ENCODE measurements at places on chromosomes 7 and 10. TPM values are rescaled to one million over a fixed set of nuclear protein-coding genes. Genes with fewer than 3 reads are reported as not detected.

DNA sequence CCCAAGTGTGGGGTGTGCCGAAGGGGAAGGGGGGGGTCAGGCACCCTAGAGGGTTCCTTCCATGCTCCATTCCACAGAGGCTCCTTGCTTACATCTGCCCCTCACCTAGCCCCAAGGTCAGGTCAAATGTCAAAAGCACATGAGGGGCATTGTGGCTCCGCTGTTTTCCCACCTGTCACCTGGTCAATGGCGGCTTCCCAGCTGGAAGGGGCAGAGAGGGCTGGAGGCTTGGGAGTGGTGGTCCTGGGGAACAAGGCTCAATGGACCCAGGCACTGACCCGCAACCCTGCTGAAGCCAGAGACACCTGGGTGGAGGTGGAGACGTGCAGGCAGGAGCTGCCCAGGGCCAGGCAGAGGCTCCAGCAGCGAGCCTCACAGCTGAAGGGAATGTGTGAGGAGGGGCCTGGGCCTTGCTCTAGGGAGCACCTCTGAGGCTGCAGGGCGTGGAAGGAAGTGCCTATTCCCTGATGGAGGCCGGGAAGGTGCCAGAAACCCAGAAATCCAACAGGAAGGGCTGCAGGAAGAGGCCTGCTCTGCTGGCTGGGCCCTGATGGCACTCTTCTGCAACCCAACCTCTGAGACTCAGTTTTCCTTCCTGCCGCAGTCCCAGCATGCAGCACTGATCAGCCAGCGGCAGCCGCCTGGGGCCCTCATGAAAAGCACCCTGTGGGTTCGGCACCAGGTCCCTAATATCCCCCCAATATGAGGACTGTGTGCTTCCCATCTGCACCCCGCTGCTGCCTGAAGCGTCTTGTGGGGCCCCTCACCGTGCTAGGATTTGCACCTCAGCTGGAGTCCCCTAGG, 16.0 kb downstream of the RASGEF1A start:
- no peak for DNase-seq

DNA sequence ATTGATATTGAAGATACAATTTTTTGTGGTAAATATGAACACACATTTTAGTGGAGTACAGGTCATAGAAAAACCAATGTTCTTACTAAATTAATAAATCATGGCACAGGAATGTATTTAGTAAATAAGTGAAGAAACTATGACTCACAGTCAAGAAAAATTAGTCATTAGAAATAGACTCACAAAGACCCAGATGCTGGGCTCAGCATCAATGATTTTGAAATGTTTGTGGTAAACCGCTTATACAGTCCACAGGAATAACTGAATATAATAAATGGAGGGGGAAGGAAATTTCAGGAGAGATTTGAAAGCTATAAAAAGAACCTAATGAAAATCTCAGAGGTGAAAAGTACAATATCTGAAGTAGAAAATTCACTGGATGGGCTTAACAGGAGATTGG, 138.3 kb upstream of the ADCY1 start:
- DNase-seq: peak; percentile 95

DNA sequence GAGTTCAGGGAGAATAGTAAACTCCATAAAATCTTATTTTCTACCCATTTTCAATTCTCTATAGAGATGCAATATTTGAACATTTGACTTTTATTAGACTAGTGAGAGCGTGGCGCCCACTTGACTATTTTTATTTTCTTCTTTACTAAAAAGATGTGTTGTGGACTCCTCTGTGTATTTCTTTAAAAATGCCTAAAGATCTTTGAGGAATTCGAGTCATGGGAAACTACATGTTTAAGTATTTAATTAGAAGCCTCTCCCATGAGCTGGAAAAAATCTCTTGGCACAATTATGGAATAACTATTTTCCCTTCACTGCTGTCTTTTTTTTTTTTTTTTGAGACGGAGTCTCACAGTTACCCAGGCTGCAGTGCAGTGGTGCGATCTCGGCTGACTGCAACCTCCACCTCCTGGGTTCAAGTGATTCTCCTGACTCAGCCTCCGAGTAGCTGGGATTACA, 124.2 kb downstream of the ARHGAP12 start:
- DNase-seq: no peak

DNA sequence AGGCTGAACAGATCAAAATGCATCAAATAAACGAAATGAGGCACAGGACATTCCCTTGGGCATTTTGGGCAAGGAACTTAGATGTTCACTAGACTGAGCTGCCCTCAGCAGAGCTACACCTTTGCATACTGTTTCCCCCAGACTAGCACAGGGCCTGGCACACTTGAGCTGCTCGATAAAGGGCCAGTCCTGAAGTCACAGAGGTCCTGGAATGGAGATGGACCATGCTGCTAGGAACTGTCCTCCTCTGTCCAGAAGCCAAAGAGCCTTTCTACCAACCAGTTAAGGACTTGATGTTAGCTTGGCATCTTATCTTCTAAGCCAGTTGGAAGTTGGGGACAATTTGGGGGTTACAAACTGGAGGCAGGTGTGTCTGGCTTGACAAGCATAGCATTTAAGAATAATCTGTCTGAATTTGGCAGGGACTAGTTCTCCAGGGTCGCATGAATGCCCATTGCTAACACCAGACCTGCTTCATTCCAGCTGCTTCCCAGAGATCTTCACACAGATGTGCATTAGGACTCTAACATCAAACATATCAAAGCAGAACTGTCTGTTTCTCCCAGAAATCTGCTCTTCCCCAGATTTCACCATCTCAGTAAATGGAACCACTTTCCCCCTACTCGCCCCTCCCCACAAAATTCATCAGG, 152.2 kb upstream of the PDE1C start:
- no peak for DNase-seq

DNA sequence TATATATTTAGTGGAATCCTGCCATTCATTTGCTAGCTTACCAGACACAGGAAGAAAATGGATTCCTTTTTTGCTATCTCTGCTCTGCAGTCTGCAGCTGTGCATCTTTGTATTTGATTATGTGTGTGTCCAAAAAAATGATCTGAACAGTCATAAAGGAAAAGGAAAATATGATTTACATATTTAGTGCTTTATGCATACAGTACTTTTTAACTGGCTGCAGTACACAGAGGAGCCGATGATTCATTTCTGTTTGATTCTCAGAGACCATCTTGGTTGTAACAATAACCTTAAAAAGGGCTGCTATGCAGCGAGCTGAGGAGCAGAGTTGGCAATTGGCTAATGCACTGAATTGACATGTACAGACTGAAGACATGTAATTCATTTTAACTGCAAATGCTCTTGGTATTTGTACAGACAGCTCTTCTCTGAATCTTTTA, 151.3 kb upstream of the FZD1 start:
- DNase-seq: no peak

GRCh38 chr7:133167300-133167699, 85.4 kb upstream of the CHCHD3 start:
- no peak for DNase-seq

DNA sequence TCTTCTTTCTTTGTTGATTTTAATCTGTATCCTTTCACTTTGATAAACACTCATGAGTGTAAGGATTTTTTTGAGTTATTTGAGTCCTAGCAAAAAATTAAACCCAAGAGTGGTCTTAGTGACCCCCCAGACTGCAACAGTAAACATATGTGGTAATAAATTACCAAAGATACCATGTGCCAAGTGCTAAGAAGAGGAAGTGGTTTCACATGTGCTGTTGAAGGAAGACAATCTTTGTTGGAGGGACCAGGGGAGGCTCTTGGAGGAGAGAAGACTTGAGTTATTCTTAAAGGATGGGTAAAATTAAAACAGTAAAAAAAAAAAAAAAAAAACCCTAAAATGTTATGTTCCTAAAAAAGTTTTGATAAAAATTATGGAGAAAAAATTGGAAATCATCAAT, 150.2 kb downstream of the SEC23IP start:
- DNase-seq: no peak

GRCh38 chr7:4792537-4793126, 17.2 kb downstream of the AP5Z1 start:
- DNase-seq: no peak

DNA sequence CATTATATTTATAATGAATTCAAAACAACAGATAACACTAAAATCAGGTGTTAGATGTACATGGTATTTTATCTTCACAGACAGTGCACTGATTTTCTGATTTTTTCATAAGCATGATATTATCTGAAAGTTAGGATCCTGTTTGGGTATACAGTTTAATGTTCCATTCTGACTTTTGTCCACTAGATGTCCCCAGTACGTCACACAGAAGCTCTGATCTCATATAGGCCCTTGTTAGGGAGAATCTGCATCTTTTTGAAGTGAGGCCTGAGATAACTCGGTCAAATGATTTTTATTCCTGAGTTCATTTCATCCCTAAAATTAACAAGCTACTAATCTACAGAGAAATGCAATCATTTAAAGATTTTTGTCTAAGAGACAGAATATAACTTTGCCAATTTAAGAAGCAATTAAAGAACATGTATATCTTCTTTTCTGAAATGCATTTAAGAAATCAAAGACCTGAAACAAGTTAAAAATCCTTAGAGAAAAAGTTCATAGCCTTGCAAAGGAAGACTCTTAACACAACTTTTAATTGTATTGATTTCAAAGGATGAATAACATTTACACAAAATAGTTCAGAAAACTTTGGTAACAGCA, 72.0 kb upstream of the TES start:
- DNase-seq: peak; percentile 73

GRCh38 chr7:95396136-95397032, at the start of gene PON3:
Gene PON3, minus strand, starts transcription at chr7:95396375. Its CDS starts 25 bp downstream, at chr7:95396350.
- no peak for DNase-seq

DNA sequence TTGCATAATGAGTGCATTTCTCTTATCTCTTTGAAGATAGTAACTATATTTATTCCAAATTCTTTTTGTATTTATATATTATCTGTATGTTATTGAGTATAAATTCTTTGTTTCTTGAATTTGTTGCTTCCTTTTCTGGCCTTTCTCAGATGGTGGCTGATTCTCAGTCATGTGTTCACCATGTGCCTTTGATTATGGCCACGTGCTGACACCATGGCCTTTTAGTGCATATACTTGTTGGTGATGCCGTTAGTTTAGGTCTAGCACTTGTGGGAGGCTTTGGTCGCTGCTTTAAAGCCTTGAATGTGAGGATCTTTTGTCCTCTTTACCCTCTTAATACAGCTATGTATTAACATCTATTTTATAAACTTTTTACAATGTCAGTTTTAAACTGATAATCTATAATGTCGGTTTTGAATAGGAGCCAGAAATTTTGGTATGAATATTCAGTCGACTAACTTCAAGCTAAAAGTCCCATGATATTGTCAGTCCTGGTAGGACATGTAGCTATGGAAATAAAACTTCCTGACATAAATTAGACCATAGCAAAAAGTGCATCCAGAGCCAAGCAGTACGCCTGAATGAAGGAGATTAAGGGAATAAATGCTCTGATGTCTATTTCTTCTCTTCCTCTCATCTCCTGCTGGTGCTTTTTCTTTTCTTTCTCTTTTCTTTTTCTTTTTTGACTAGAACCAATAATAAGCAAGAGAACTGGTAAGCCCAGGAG, 130.3 kb downstream of the GNAI1 start:
- DNase-seq: no peak

- peak; percentile 43 for DNase-seq
These were observed 3.5 kb upstream of the ARL4A start for GRCh38 chr7:12683678-12684585.

- DNase-seq: peak; percentile 99
These were observed 65.5 kb downstream of the CUX1 start for GRCh38 chr7:101882595-101883564.

The CLCN1 gene
- not detected for total RNA-seq

The PFKFB3 gene
- total RNA-seq: 44.3 TPM

The KAZALD1 gene
- 8.1 TPM for total RNA-seq

The NPFFR1 gene
- not detected for total RNA-seq

The EFCAB10 gene
- not detected for total RNA-seq

The VWC2 gene
- not detected for total RNA-seq

The ECHS1 gene
- total RNA-seq: 104 TPM

The ASZ1 gene
- total RNA-seq: not detected

All from RPMI7951 (cell line).